Stimulated activated effector memory CD8-positive, alpha-beta T cell treated with anti-CD3 and anti-CD28 coated beads, Interleukin-12 subunit alpha, Interleukin-12 subunit beta, amount 100 ng/mL, for 72 hours (primary cell): ENCODE measurements at places on chromosomes 12 and 14.

DNA sequence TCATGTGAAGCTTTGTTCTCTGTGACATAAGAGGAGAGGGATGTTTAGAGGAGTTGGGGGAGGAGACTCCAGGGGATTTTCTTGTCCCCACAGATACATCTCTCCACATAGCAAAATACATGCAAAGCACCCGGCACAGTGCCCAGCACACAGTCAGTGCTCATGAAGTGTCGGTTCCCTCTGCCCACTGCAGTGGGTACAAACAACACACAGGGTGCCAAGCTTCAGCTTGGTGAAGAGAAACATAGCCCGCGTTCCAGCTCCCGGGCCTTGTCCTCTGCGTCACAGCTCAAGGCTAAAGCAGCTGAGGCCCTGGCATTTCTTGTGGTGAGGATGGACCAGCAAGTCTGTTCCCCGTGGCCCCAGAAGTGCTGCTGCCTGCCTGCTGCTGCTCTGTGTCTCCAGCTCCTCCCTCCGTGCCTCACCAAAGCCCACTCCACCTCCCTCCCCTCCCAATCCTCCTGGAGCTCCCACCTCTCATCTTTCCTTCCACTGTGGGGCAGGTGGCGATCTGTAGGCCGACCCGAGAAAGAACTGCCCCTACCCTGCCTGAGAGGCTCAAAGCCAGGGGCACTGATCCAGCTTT, 57.0 kb upstream of the FKBP4 start:
- DNase-seq: no peak

- no peak for DNase-seq
Observed at GRCh38 chr12:79055926-79056674, 191.5 kb downstream of the SYT1 start.

DNA sequence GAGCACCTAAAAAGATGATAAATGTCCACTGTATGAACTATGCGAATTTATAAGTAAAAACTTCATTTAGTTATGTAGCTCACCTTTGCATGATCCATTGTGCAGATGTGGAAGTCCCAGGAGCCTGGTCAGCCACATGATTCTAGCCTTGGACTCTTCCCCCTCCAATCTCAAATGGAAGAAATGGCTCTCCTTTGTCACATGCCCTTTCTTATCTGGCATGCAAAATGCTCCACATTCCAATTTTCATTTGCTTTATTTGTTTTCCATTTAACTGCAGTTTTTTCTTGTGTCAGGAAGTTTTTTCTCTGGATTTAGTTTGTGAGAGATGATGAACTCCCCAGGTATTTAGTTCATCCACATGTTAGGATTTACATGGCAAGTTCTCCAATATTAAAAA, 73.8 kb downstream of the DYRK2 start:
- DNase-seq: no peak

- no peak for DNase-seq
Observed at GRCh38 chr12:114481200-114481535, 75.2 kb upstream of the TBX5 start.

- DNase-seq: no peak
Observed at GRCh38 chr14:61602003-61602732, 93.1 kb upstream of the HIF1A start.

DNA sequence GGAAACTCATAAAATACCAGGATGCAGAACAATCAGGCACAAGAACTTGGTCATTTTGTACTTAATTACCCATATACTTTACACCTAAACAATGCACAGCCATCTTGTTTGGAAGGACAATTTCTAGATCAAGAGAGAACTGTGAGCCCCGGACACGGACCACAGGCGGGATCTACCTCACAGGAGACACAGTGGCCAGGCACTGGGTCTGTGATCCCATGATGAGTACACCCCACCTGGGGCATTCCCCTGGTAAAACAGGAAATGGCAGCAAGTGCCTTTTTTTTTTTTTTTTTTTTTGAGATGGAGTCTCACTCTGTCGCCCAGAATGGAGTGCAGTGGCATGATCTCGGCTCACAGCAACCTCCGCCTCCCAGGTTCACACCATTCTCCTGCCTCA, 15.2 kb downstream of the GOLGA3 start:
- DNase-seq: no peak

GRCh38 chr12:59077575-59078426, 157.5 kb upstream of the LRIG3 start:
- DNase-seq: no peak

DNA sequence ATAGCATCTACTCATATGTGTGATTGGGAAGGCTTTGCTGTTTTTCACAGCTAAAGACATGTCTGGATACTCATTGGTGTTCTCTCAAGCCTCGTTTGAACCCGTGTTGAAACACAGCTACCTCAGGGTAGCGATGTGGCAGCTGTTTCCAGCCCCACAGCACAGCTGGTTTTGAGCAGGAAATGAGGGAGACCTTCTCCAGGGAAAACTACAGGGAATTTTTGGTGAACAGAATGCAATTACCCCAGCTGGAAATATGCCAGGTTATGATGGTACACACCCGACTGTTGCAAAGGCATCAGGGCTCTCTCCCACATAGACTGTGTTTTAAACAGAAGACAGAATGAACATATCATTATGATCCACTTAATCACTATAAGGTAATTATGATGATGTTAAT, 828.9 kb downstream of the VRK1 start:
- no peak for DNase-seq

- no peak for DNase-seq
Observed at GRCh38 chr14:23366426-23366921, 1.5 kb upstream of the EFS start.

DNA sequence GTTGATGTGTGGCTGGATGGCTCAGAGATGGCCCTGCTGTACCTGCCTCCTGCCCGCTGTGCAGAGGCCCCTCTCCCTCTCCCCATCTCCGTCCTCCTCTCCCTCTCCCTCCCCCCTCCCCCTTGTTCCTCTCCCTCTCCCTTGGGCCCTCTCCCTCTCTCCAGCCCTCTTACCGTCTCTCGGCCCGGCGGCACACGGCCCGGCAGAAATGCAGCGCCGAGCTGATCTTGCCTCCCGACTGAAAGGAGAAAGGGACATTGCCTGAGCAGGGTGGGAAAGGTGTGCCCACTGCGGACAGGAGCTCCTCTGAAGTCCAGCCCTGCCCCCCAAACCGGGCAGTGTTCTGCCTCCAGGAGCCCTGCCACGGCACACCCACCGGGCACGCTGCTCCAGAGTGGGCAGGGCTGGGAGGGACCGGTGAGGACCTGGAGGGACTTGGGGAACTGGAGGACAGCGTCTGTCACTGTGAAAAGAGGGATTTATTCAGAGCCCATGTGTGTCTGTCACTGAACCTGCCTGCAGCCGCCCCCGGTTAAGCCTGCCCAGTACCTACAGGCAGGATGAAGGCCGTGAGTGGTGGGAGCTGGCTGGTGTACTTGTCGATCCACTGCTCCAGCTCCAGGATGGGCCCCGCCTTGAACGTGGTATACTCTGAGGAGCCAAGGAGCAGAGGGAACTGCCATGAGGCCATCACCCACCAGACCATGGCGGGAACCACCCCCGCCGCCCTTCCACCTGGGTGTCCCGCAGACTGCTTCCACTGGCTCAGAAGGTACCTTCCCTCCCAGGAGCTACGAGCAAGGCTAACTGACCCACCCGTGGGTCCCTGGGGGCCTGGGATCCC, 12.2 kb downstream of the MMAB start:
- no peak for DNase-seq

DNA sequence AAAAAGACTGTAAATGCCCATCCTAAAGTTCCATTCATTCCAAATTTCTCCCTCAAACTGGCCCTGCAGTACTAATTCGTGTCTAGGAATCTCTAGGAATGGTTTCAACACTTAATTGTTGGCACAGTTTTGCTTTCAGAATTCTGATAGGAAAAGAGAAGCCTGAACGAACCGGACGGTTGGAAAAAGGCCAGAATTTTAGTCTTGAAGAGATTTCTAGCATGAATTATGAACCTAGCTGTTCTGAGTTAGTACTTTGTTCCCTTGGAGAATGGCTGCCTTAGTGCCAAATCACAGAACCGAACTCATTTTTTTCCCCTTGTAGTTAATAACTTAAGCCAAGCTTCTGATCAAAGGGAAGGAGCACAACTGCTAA, 262.6 kb downstream of the ADAMTS20 start:
- DNase-seq: no peak

DNA sequence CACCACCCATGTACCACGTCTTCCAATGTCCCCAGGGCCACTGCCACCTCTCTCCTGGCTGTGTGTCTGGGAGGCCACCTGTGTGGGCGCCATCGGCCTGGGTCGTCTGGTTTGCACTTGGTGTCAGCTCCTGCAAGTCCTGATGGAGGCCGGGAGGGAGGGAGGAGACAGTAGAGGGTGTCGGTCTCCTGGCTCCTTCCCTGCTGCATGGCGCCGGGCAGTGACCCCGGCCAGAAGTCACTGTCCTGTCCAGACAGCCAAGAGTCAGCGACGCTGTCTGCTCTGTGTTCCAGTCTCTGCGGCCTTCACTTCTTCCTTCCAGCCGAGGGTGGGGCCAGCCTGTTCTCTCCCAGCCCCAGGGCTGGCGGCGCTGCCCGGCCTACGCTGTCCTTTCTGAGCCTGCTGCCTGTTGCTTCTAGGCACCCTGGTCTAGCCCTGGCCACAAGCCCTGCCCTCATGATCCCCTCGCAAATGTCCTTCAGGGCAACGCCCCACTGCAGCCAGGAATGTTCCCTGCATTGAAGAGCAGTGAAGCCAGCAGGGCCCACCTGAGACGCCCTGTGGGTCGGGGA, 13.0 kb upstream of the LBHD2 start:
- DNase-seq: no peak

DNA sequence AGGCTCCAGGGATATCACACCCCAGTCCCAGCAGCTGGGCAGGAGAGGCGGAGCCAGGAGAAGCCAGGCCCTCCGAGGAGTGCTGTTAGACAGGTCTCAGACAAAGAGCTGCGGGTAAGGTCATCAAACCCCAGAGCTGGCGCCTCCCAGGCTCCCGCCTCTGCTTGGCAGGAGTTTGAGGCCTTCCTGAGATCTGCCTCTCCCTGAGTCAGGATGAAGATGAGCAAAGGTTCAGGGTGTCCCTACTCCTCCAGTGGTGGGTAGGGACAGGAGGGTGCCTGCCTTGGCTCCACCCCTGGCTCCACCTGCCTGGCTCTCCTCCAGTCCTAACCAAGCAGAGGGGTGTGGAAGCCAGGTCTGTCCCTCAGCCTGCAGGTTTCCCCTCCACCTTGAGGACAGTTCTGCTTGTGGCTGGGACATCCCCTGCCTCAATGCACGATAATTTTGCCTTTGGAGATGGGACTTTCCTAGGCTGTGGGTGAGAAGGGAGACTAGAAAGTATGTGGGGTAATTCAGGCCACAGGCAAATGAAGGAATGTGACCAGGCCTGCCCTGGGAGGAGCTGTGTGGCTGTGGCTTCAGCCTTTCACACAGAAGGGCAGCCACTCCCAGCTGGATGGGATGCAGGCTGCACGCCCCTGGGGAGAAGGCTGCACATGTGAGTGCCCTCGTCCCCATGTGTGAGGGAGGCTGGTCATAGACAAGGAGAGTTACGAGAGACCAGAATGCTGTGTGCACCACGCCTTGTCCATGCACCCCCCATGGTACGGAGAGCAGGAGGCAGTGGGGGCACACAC, 2.2 kb downstream of the PLEKHG6 start:
- no peak for DNase-seq

- no peak for DNase-seq
Observed at GRCh38 chr12:75809746-75810145, 221.8 kb downstream of the PHLDA1 start.

GRCh38 chr14:65949711-65950516, 536.3 kb upstream of the CCDC196 start:
- DNase-seq: peak; percentile 72

- no peak for DNase-seq
Observed at GRCh38 chr12:21826618-21826910, 52.1 kb upstream of the KCNJ8 start.

GRCh38 chr12:109892748-109893147, 7.3 kb upstream of the TCHP start:
- DNase-seq: peak; percentile 6

GRCh38 chr14:93946104-93946503, 19.0 kb downstream of the FAM181A start:
- no peak for DNase-seq

DNA sequence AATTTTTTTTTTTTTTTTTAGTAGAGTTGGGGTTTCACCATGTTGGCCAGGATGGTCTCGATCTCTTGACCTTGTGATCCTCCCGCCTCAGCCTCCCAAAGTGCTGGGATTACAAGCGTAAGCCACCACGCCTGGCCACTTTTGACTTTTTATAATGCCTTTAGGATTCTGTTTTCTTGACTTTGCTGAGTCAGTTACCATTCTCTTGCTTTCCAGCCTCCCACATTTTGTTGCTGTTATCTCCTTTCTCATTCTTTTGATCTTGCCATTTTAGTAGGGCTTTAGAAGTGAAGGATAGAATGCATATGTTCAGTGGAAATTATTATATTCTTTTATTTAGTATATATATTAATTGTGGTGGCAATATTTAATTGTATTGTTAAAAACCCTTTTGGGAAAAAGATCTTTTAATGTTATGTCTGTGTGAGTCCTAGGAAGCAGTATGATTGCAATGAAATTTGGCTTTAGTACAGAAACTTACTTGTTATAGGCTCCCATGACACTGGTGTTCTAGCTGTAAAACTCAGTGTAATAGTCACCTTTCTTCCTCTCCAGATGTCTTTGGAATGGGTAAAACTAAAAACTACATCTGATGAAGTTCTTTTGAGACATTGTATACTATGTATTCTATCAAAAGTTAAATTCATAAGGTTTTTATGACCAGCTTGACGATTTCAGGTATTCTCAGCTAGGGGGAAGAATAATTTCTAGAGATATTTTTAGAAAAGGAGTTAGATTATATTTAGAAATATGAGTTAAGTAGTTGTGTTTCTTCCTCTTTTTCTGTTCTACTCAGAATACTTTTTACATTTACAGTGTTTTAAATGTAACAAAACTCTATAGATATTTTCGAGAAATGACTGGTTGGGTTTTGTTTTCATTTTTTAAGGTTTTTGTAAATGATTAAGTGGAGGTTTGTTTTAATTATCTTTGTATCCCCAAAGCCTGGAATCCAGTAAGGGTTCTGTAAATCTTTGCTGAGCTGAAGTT, 74.7 kb downstream of the APAF1 start:
- no peak for DNase-seq

GRCh38 chr12:70321191-70321590, 44.9 kb upstream of the KCNMB4 start:
- no peak for DNase-seq
